ENCODE measurements at places on chromosomes 1 and 21.
A peak's percentile ranks its signal among the peaks of the same experiment; 100 is the strongest.

- no peak for DNase-seq
Observed at GRCh38 chr1:159931101-159931794, 5.9 kb upstream of the TAGLN2 start.

DNA sequence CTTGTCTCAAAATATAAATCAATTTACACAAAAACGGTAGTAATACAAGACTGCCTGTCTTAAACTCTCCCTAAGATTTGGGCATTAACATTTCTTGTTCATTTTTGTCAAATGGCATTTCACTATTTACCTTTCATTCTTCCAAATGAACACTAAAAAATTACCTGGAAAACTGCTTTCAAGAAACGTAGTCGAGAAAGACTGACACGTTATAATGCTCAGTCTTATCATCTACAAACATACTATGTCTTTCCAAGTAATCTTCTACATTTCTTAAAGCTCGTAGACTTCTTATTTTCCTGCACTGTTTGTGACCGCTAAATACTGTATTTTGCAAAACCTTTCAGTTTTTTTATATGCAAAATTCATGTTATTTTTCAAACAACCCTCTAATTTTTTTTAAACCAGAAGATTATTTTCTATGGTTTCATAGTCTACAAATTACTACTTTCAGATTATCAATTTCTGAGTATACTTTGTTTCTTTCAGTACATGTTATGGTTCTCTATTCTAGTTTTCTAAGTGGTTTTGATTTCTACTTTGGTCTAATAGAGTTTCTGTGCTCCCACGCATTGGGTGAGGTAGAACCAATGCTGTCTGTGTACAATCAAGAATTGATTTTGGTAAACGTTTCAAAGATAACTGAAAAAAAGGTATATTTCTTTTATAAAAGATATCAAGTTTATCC is 336.4 kb downstream of the SMYD3 start:
- no peak for DNase-seq

DNA sequence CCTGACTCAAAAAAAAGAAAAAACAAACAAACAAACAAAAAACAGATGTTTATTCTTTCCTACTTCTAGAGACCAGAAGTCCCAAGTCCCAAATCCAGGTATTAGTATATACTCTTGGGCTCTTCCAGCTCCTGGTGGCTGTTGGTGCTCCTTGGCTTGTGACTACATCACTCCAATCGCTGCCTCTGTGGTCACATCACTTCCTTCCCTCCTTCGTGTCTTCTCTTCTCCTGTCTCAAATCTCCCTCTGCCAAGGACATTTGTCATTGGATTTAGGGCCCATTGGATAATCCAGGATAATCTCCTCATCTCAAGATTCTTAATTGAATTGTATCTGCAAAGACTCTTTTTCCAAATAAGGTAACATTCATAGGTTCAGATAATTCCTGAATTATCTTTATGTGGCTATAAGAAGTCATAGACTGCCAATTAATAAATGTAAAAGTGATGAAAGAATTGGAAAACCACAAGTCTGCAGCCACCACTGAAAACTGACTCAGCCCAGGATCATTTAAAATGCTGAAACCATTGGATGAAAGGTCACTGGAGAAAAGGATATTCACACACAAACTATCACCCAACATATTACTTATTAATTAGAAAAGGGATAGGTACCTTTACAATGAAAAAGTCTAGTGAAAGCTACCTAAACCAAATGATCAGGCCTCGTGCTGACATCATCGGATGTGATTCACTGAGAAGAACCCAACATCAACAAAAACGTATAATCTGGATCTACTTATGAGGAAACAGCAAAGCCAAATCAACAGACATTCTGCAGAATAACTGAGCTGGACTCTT is 67.1 kb downstream of the ZNF281 start:
- DNase-seq: no peak

- no peak for DNase-seq
Observed at GRCh38 chr1:207763091-207763490, 11.2 kb downstream of the CD46 start.

GRCh38 chr1:219812491-219813203 is 115.7 kb downstream of the SLC30A10 start:
- DNase-seq: peak; percentile 49

DNA sequence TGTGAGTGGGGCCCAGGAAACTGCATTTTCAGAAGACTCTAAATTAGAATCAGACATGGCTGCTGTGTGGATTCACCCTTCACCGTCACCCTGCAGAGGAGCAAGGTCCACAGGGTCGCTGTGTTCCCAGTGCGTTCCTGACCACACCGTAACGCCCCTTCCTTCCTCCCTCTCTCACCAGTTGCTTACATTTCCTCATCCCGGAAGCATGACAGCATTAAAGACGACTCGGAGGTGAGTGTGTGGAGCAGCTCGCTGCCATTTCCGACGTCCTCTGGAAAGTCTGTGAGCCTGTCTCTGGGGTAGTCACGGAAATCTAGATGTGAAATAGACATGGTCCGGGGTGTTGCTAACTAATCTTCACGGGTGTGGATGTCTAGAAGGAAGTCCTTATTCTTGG is 45.9 kb downstream of the FAAP20 start:
- DNase-seq: no peak

DNA sequence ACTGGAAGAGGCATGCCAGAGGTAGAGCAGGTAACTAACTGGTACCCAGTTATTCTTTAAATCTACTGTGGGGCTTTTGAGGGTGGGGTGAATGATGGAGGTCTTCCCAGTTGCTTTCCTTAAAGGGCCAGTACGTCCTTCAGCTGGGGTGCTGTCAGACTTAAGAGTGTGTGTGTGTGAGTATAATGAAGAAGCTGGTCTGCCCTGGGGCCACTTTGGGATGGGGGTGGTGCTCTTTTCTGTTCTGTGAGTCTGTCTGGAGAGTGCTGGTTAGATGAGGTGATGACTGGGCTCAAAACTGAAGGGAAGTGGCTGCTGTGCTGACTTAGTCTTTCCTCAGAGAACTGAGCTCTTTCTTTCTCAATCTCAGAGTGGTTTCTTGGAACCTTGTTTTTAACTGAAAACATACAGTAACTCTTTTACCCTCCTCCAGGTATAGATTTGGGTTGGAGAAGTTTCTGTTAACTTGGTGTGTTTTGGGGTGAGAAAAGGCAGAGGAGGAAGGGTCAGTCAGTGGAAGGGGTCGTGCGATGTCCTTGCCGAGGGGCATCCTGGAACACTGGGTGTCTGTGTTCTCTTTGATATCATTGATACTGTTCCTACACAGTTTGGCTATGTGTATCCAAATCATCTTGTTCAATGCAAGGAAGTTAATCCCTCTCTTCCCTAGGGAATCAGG is 746 bp downstream of the MACF1 start:
- DNase-seq: no peak

- no peak for DNase-seq
Observed at GRCh38 chr1:224506141-224506814, 71.7 kb upstream of the WDR26 start.

DNA sequence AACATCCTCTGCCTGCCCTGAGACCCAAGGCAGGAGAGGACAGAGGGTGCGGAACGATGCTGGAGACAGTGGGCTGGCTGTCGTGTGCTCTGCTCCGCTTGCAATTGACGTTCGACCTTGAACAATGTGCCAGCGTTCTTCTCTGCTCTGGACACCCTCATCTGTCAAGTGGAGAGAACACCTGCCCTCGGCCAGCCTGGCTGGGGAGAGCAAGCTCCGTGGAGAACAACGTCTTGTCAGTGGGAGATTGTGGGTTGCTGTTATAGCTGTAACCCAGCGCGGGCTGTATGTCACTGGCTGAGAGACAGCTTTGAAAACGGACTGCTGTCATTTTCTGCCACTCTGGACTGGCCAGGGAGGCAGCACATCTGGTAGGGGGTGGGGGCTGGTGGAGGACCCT is 14.7 kb downstream of the KIAA1614 start:
- peak; percentile 35 for DNase-seq

DNA sequence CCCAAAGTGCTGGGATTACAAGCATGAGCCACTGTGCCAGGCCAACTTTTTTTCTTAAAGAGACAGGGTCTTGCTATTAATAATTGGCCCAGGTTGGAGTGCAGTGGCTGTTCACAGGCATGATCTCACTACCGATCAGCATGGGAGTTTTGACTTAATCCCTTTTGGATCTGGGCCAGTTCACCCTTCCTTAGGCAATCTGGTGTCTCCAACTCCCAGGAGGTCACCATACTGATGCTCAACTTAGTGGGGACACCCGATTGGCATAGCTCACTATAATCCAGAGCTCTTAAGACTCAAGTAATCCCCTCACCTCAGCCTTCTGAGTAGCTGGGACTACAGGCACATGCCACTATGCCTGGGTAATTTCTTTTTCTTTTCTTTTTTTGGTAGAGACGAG is 64.2 kb upstream of the SCYL3 start:
- DNase-seq: no peak

- no peak for DNase-seq
Observed at GRCh38 chr1:64471218-64472039, 1.5 kb downstream of the CACHD1 start.

DNA sequence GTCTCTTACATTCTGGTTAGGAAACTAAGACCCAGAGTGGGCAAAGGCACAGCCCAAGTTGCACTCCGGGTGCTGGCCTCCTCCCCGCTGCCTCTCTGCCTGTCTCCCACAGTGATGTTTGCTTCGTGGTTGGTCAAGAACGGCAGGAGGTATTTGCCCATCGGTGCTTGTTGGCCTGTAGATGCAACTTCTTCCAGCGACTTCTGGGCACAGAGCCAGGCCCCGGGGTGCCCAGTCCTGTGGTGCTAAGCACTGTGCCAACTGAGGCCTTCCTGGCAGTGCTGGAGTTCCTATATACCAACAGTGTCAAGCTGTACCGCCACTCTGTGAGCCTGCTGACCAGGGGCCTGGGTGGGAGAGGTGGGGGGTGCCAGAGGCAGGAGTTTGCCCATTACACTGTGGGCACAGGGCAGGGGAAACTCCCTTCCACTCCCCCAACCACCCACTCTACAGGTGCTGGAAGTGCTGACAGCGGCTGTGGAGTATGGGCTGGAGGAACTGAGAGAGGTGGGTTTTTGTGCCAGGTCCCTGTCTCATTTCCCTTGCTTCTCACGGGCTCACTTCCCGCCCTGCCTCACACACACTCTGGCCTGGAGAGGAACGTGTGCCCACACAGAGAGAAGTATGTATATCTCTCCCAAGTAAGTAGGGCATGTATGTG is 1.9 kb downstream of the BTBD19 start:
- no peak for DNase-seq

DNA sequence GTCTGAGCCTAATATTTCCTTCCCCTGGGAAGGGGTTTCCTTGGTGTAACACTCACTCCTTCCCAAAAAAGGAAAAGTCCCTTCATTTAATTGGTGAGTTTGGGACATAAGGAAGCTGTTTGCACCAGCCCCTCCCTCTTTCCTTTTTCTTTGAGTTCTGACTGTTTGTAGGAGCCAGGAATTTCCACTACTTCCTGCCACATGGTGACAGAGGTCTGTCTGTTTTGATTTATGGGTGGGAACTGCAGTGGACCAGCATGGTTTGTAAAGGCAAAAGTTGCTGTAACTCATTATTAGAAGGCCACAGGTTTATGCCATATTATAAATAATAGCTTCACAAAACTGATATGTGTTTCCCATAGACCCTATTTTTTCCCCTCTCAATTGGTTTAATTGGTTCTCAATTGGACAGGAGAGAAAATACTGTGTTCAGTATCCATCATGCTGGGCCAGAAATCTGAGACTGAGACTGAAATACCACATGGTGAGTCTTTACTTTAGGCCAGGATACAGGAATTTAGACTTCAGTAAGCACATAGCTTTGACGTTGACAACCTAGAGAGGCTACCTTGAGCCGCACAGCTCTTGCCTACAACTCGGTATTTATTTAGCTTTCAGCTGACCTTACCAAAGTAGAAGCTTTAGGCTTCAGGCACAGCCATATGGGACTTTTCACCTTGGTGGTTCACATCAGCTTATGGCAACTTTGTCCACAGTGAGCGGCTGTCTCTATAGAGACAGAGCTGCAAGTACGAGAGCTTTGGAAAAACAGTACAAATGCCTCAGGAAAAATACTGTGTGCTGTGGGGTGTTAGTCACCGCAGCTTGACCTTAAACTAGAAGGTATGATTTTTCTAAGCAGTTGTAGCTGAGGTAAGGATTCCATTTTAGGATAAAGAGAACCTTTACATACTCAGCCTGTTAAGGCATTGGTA is 40.0 kb upstream of the RGS7 start:
- DNase-seq: no peak

DNA sequence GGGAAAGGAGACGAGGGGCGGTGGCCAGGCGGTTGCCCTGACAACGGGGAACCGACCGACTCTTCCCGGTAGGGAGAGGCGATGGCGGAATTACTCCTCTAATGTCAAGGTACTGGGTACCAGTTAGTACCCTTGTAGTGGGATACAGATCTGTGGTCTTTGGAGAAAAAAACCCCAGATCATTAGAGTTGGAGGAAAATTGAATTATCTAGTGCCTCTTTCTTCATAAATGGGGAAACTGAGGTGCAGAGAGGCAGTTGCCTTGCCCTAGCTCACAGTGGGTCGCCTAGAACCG is 545 bp upstream of the PEF1 start:
- DNase-seq: no peak

- no peak for DNase-seq
Observed at GRCh38 chr21:39016740-39017315, 166.4 kb downstream of the PSMG1 start.

DNA sequence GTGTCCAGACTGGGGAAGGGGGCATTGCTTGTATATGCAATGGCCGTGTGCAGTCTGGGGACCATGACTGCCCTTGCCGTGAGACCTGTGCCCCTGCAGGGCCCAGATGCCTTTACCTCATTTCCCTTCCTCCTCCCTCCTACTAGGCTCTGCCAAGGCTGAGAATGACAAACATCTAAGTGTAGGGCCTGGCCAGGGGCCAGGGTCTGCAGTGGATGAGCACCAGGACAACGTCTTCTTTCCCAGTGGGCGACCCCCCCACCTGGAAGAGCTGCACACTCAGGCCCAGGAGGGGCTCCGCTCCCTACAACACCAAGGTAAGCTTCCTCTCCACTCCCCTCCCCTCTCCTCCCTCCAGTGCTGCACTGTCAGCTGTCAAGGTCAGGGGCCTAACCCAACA is 49.5 kb downstream of the YARS1 start:
- DNase-seq: no peak

DNA sequence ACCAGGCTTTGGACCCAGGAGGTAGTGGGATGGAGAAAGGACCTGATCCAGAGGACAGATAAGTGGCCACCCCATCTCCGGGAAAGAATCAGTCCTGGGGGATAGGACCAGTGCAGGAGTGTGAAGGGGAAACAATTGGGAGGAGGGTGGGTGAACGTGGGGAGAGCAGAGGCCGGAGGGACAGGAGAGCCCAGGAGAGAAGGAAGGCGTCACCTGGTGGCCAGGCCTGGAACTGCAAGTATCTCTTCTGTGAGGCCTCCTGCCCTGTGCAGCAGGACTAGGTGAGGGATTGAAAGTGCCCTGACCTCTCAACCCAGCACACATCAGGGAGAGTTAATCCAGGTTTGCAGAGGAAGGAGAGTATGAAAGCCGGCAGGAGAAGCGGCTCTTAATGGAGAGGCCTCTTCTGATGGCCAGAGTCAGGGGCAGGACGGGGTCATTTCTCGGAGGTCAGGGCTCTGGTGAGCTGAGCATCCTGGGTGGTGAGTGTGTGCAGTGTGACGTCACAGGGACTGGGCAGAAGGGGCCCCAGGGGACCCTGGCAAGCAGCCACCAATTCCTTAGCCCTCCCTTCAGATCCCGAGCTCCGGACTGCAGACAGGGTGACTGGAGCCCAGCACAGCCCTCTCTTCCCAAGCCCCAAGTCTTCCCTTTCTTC is 9.2 kb upstream of the LAD1 start:
- peak; percentile 71 for DNase-seq
